ENCODE measurements at places on chromosomes 12 and 14.

GRCh38 chr14:102325791-102326345 lies 6.3 kb downstream of the ZNF839 start:
- no peak for DNase-seq

- DNase-seq: no peak
These were observed 14.7 kb downstream of the JAG2 start for GRCh38 chr14:105153739-105154475.

DNA sequence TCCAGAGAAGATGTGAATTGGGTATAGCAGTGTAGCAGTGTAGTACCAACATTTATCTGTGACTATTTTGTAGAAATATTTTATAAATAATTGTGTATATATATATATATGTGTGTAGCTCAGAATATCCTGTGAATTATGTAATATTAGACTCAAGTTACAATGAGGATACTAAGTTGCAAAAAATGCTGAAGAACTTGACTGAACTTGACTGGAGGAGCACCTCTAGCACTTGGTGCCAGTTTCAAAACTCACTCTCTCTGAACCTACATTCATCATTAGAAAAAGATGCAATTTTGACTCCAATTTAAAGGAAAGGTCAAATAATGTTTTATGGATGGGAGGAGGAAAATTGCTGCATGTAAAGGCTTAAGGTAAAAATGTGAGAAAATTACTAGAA lies 285.7 kb upstream of the LMO3 start:
- no peak for DNase-seq

- no peak for DNase-seq
These were observed 3.6 kb upstream of the CLEC2B start for GRCh38 chr12:9872742-9873141.

DNA sequence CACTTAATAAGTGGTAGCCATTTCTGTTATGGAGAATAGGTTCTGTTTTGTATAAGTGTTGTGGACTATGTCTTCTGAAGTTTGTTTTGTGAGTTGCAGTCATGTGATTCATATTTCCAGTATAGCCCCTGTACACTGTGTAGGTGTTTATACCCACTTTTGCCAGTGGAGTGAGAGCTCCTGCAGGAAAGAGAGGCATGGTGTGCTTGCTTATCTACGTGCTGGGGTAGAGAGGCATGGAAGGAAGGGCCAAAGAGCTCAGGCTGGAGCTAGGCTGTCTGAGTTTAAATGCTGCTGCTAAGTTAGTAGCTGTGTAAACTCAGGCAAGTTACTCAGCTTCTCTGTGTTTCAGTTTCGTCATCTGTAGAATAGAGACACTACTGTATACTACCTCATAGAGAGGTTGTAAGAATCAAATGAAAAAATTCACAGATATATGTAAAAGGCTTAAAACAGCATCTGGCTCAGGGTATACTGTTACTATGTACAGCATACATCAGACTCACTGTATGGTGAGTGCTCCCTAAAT lies 88.2 kb upstream of the SLC38A2 start:
- DNase-seq: peak; percentile 19

DNA sequence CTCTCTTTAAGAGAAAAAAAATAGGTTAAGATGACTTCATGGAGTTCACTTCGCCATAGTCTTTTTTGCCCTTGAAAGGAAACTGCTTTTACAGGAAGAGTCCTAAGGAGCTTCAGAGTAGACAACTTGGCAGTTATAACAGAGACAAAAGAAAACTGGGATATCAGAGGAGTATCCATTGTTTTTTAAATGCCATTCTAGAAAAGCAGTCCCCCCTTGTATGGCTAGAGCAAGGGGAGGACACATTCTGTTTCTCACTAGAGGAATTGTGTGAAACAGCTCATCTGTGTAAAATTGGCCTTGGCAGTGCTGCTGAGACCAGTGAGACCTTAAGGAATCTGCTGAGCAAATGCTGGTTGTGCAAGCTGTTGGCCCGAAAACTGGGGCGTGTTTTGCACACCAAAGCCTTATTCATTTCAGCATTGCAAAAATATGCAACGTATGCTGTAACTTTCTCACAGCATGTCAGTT lies 128.0 kb downstream of the GPR135 start:
- no peak for DNase-seq

DNA sequence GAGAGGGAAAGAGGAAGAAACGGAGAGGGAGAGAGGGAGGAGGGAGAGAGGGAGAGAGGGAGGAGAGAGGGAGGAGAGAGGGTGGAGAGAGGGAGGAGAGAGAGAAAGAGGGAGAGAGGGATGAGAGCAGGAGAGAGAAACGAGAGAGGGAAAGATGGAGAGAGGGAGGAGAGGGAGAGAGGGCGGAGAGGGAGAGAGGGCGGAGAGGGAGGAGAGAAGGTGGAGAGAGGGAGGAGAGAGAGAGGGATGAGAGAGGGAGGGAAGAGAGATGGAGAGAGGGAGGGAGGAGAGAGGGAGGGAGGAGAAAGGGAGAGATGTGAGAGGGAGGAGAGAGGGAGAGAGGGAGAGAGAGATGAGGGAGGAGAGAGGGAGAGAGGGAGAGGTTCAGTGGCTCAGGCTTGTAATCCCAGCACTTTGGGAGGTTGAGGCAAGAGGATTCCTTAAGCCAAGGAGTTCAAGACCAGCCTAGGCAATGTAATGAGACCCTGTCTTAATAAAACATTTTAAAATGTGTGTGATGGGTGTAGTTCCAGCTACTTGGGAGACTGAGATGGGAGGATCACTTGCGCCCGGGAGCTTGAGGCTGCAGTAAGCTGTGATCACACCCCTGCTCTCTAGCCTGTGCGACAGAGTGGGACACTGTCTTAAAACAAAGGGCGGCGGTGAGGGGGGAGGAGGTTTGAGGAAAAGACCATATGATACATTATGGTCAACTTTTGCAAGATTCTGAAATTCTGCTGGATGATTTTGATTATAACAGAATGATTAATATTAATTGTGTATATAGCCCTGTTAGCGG lies 21.3 kb upstream of the SNRPF start:
- DNase-seq: no peak

DNA sequence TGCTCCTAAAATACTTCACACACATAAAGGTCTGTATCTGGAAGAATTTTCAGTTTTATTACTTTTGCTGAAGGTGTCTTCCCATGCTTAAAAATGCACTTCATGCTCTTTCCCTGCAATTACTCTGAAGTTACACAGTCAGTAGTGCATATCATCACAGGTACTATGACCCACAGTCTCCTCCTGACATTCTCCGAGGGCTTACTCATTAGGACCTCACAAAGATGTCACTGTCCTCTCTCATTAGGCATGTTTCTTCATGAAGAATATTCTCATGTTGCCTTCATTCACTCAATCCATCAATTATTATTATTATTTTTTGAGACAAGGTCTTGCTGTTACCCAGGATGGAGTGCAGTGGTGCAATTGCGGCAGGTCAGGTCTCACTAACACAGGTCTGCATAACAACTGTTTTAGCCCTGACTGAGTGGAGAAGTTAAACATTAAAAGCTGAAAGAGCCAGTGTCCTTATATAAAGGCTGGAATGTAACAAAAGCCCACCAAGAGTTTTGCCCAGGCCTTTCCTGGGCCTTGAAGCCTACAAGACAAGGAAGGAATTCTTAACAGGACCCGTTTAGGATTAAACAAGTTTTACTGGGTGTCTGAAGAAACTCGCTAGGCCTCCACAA lies 119.5 kb upstream of the WSCD2 start:
- DNase-seq: no peak

GRCh38 chr14:105442125-105442524 lies 22.5 kb downstream of the MTA1 start:
- DNase-seq: no peak

DNA sequence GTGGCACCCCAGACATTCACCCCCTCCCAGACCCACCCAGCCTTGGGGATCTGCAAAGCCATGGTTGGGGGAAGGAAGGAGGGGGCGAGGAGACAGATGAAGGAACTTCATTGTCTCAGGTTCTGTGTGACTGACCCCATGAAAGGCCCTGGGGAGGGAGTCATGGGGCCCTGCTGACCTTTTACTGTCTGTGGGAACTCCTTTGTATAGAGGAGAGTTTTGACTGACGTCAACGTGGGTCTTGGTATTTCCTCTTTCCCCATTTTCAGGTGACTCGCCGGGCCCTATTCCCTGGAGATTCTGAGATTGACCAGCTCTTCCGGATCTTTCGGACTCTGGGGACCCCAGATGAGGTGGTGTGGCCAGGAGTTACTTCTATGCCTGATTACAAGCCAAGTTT lies 3.1 kb upstream of the RAB5B start:
- DNase-seq: no peak

DNA sequence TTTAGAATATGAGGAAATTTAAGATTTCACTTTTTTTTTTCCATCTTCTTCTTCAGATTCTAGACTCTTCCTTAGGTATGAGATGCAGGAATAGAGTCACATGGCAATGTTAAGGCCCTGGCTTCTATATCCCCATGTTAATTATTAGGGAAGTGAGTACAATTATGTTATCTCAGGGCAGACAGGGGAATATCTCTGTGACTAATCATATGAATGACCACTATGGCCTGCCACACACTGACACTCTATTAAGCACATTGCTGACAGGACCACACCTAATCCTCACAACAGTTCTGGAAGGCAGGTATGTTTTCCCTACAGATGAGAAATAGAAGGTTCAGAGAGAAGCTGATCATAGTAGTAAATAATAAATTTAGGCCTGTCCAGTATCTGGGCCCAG lies 69.4 kb upstream of the PTPRQ start:
- no peak for DNase-seq

DNA sequence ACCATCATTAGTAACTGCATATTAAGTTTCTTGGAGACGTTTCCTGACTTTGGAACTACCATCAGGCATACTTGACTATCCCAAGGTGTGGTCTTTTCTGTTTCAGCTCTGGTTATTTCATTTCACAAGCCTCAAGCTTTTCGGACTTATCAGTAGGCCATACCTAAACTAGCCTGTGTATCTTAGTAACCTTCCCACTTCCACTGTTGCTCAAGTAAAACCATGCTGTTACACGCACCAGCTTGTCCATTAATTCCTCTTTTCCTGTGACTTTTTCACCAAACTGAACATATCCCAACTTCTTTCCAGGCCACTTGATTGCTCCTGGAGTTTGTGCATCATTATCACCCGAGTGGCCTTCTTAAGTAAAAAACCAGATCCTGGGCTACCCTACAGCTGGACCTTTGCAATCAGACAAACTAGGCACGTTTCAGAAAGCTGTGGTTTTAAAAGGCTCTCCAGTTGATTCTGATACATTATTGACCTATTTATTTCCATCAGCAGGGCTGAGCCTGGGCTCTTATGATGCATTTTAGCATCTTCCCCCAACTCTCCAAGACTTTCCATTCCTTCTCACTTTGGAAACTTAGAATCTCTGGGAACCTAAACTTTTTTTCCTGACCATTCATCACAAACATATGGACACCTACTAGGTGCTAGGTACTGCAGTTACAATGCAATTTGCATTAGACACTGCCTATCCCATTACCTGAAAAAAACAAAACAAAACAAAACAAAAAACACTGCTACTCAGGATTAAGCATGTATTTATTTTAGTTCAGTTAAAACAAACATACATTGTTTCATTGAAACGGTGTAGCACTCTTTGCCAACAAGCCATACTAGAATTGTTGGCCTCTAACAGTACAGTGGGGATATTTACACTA lies 14.9 kb downstream of the SLC38A2 start:
- DNase-seq: no peak

DNA sequence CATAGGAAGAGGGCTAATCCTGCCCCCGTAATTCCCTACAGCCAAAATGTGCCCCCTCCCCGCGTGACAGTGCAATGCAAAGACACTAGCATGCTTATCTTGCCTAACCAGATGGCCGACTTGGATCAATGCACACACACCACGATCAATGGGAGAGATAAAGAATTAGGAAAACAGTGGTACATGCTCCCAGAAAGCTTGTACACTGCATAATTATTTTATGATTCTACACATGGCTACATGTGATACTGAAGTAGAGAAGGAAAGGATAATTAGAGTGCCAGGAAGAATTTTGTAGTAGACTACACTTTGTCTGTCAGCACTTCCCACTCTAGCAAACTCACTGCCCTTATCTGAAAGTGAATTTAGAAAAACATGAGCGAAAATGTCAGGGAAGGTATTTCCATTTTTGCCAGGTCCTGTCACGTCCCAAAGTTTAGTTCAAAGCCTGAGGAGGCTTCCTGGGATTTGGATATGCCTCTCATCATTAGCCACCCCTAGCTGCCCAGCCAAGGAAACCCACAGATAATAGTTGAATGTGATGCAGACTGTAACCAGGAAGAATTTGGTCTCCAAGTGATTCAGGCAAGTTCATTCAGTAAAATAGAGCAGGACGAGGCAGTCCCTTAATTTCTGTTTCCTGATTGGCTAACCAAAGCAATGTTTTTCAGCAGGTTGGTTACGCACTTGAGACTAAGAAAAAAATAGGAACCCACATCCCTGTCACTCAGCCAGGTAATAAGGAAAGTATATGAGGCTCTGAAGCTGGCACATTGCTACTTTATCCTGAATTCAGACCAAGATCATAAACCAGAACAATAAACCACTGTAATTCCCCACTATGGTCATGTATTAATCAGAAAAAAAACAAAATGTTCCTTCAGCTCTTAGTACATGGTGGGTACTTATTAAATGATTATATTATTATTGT lies 199.6 kb upstream of the OTX2 start:
- DNase-seq: no peak

GRCh38 chr12:119176267-119177055 lies 2.3 kb upstream of the HSPB8 start:
- DNase-seq: peak; percentile 2

DNA sequence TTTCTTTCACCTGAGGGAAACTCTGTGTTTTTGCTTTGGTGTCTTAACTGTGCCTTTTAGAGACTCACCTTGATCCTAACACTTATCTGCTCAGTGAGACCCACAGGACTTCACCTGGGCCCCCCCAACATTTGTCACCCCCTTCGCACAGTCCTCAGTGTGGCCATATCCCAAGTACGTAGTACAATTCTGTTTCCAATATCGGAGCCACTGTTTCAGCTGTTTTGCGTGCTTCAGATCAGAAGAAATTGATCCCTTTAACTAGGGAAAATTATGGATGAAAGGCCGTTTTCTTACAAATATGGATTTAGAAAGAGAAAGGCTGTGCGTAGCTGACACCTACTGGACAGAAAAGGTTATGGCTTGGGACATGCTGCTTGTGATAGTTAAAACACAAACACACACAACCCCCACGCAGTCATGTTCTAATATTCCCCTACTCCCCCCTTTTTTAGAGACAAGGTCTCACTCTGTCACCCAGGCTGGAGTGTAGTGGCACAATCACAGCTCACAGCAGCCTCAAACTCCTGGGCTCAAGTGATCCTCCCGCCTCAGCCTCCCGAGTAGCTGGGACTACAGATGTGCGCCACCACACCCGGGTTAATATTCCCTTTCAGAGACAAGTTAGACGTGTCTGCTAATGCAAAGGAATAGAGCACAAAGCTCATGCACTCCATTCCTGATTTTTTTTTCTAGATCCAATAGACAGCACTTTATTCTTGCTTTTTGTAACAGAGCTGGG lies 3.6 kb upstream of the SLC7A8 start:
- peak; percentile 19 for DNase-seq

DNA sequence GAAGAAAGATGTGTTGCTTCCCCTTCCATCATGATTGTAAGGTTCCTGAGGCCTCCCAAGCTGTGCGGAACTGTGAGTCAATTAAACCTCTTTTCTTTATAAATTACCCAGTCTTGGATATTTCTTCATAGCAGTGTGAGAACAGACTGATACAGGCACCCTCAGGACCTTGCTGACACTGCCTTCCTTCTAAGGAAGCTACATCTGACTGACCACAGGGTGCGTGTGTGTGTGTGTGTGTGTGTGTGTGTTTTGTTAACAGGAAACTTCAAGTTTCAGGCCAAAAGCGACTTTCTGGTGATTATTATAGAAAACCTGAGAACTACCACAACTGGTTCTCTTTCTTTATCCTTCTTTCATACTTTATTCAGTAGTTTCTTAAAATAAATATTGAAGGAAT lies 149.0 kb downstream of the CAPZA3 start:
- DNase-seq: no peak
